Activated T-helper 1 cell treated with anti-CD3 and anti-CD28 coated beads, Interleukin-2, amount 50 U/mL, for 16 hours (primary cell): ENCODE measurements at places on chromosomes 4 and X.

GRCh38 chr4:153255233-153255632 lies 51.0 kb downstream of the TRIM2 start:
- DNase-seq = no peak

DNA sequence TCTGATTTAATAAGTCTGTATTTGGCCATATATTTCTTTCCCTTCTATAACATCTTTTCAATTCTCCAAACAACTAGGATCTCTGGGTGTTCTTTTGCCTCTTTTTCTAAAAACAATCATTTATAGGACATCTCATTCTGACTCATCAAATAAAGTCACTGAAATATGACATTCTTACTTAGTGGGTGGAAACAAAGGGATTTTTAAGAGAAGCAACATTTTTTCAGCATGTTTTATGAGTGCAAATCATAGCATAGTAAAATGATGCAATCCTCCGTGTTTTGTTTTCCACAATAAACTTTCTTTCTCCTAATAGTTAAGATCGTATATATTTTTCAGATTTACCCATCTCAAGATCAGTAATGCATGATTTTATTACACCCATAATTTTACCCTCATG lies 179.8 kb downstream of the SPCS3 start:
- DNase-seq = no peak

- no peak for DNase-seq
These were observed 755.8 kb downstream of the RPA4 start for GRCh38 chrX:97639526-97639925.

GRCh38 chrX:100358766-100359165 lies 51.3 kb downstream of the PCDH19 start:
- DNase-seq = no peak

GRCh38 chrX:40012868-40013265 lies 84.9 kb downstream of the BCOR start:
- no peak for DNase-seq

DNA sequence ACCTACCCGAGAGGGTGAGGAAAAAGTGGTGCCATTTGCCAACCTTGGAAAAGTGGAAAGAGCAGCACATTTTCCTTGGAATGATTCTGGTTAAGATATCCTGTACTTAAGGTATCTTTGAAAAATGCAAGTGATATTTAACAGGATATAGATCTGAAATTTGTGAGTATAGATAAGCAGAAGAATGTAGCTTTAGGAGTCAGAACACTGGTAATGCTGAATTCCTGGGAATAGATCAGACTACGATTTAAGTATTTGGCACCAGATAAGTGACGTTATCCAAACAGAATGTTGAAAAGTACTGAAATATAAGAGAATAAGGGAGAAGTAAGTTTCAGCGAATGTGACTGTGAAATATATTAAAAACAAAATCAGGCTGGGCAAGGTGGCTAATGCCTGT lies 210.1 kb downstream of the PCDH7 start:
- no peak for DNase-seq

DNA sequence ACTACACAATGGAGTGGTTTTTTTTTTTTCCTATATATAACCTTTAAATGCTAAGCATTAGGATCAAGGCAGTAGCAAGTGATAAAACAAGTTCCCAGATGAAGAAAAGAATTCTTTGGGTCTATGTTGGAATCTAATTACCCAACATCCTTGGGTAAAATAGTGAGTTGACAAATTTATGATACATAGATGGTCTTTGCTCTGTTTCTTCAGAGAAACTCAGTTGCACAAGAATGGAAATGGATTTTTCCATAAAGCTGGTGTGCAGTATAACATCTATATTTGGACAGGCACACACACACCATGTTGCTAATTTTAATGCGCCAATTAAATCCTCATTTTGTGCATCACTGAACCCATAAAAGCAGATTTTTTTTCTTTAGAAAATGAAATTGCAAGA lies 137.0 kb upstream of the MED14 start:
- DNase-seq = no peak

DNA sequence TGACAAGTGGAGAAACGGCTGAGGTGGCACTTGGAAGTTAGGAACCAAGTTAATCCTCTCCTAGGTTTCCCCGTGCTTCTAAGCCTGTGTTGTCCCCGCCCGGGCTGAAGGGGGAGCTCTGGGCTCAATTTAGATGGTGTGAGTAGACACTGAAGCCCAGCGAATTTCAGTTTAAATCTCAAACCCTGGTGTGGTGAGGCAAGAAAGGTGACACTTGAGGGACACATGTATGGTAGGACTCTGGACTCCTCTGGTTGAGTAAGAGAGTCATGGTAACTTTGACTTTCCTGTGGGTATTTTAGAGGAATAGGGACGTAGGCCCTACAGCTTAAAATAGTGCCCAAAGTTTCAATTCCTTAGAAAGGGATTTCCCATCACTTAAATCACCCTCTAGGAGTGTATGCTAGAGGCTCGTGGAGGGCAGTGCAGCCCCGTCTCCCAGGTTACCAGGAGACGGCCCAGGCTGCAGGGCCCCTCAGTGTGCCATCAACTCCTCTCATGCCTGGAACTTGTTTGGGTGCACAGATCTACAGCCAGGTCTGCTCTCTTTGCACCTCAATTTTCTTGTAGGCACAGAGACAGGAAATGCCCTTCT lies 24.0 kb downstream of the HAND2 start:
- no peak for DNase-seq

GRCh38 chr4:90328558-90328957 lies 201.4 kb downstream of the CCSER1 start:
- DNase-seq = no peak

- DNase-seq = no peak
These were observed 99.1 kb upstream of the CBR4 start for GRCh38 chr4:169109035-169109675.

GRCh38 chr4:182068920-182069319 lies 174.3 kb upstream of the TENM3 start:
- no peak for DNase-seq

DNA sequence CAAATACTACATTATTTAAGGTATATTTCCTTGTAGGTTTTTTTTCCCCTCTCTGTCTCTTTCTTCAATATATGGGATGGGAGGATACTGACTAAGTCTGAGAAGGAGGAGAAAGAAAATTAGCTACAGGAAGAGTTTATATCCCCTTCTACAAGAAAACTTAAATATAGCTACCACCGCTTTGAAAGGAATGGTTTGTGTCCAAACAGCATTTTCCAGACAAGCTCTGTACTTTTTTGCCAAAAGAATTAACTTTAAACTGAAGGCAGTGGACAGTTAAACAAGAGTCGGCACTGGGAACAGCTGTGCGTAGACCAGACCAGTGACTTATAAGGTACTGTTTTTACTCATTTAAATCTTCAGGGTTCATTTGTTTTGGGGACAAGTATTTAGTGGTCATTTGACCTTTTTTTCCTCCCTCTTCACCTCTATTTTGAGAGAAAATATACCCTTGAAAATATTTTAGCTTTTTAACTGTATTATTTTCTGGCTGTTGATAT lies 303.7 kb downstream of the ARHGAP24 start:
- DNase-seq = no peak

GRCh38 chrX:107226757-107227156 lies 20.3 kb downstream of the DNAAF6 start:
- no peak for DNase-seq

DNA sequence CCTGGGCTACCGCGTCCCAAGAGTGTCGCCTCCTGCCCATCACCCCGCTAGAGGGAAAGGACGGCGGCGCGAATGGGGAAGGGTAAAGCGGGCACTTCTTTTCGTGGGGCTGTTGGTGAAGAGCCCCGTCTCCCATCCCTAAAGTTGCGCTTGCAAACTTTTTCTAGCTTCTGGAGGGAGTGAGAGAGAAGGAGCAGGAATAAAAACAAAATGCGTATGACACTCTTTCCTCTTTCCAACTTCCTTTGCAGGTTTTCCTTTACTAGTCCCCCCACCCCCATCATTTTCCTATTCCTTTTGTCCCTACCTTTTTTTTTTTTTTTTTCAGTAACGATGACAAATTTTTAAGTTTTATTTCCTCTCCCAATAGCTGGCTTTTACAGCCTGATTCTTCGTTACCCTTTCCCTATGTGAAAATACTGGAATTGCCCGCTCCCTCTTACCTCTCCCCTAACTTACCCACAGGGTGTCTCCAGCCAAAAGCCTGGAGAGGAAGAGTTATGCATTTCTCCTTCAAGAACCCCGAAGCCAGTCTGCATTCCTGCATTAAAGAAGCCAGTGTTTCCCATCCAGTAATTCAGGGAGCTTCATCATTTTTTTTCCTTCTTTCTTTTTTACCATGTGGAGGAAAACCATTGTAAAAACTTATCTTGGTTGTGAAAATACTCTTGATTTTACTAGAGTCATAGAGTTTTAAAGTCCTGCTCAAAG lies 613 bp upstream of the ARSJ start:
- no peak for DNase-seq

GRCh38 chr4:85607624-85608023 lies 132.7 kb downstream of the ARHGAP24 start:
- no peak for DNase-seq

DNA sequence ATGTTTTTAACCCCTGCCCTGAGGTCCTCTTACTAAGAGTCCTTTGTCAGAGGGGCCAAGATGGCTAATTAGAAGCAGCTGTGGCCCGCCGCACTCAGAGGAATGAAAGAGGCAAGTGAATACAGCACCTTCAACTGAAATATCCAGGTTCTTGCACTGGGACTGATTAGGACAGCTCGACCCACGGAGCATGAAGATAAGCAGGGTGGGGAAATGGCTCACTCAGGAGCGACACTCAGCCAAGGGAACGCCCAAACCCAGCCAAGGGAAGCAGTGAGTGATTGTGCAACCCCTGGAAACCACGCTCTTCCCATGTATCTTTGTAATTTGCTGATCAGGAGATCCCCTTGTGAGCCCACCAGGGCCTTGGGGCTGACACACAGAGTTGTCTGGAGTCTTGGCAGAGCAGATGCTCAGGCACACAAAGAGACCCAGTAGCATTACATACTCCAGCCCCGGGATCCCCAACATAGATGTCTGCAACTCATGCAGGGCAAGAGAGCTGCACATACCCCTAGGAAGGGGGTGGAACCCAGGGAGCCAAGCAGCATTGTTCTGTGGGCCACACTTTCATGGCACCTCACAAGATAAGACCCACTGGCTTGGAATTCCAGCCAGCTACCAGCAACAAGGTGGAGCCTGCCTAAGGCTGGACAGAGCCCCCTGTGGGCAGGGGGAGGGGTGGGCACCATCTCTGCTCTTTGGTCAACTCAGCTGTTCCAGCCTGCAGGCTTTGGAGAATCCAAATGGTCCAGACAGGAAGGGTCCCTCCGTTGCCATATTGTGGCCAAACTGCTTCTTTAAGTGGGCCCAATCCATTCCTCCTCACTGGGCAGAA lies 23.3 kb downstream of the F8A3 start:
- DNase-seq = no peak

DNA sequence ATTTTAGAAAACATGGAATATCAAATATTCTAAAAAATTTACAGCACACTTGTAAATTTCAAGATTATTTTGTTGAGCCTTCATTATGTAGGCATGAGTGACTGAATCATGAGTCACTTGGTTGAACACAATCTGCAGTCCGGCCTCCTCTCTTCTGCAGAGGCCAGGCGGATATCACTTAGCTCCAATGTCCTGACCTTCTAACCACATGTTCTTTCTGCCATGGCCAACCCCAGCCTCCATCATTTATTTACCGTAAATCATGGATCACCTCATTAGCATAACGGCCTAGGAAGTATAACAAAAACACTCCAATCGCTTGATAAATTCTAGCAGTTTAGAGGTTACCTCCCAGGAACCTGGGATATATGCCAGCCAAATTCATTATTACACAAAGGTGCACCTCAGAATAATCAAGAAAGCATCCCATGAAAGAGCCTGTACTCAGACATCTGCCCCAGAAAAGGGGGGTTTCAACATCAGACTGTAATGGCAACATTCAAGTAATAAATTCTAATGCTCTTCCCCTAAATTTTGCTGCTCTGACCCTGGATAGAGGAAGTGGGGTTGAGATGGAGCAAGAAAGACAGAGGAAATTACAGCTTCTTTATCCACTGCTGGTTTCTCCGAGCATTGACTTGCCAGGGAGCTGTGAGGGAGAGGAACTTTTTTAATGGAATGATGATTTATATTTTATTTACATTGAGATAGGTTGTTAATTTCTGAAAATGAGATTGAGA lies 2153.6 kb upstream of the AGA start:
- DNase-seq = no peak

DNA sequence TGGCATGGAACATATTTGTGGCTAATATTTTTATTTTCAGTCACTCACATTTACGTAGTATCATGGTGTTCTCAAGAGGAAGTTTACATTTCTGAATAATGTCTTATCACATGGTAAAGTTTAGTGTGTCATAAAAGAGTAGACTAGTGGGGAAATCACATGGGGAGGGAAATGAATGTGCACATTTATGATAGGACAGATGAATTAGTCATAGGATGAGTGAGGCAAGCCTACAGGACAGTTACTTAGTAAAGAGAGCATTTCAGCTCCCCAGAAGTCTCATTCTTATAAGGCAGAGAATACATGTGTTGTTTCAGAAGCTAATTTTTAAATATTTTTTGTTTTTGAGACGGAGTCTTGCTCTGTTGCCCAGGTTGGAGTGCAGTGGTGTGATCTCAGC lies 6.2 kb downstream of the GK start:
- no peak for DNase-seq

- DNase-seq = no peak
These were observed 3.8 kb downstream of the FGFRL1 start for GRCh38 chr4:1015179-1015578.

- DNase-seq = no peak
These were observed 435.8 kb downstream of the MAGEB5 start for GRCh38 chrX:26651755-26652154.

GRCh38 chr4:26083987-26084386 lies 170.0 kb downstream of the SMIM20 start:
- DNase-seq = no peak

DNA sequence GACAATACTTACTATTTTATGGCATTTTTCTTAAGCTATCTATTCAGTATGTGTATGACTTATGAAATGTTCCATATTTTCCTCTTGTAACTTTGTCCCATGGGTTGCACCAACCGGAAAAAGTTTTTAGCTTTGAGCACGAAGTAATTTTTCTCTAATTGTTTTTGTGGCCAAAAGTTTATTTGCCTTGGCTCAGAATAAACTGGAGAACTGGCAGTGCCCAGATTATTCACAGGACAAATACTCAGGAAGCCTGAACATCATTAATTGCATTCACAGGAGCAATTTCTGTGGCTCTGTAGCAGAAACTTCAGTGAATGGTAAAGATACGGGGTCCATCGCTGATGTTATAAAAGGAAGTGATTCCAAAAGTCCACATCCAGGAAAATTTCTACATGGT lies 184.5 kb downstream of the ARHGAP10 start:
- no peak for DNase-seq

DNA sequence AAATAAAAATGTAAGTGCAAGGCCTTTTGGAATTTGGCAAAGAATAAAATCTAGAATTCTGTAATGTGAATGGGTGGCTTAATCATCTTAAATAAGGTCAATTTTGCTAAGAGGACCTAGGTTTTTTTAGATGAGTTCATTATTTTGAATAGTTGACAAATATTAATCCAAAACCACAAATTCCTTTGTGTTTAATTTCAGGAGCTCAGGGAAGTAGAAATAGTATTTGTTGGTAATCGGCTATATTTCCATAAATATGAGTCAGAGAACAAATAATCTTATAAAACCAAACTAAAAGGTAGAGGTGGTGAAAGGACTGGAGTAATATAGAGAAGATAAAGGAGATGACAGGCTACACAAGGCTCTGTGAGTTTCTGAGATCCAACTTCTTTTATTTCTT lies 190.4 kb upstream of the TLL1 start:
- DNase-seq = no peak

- DNase-seq = no peak
These were observed 30.1 kb downstream of the ANKRD50 start for GRCh38 chr4:124682384-124682783.

- DNase-seq = no peak
These were observed 193.3 kb upstream of the FAM9B start for GRCh38 chrX:9227276-9227675.

- DNase-seq = no peak
These were observed 2050.7 kb downstream of the ARAP2 start for GRCh38 chr4:34193451-34194154.
